RWPE2 (cell line): ENCODE measurements at places on chromosomes 16 and 17.

DNA sequence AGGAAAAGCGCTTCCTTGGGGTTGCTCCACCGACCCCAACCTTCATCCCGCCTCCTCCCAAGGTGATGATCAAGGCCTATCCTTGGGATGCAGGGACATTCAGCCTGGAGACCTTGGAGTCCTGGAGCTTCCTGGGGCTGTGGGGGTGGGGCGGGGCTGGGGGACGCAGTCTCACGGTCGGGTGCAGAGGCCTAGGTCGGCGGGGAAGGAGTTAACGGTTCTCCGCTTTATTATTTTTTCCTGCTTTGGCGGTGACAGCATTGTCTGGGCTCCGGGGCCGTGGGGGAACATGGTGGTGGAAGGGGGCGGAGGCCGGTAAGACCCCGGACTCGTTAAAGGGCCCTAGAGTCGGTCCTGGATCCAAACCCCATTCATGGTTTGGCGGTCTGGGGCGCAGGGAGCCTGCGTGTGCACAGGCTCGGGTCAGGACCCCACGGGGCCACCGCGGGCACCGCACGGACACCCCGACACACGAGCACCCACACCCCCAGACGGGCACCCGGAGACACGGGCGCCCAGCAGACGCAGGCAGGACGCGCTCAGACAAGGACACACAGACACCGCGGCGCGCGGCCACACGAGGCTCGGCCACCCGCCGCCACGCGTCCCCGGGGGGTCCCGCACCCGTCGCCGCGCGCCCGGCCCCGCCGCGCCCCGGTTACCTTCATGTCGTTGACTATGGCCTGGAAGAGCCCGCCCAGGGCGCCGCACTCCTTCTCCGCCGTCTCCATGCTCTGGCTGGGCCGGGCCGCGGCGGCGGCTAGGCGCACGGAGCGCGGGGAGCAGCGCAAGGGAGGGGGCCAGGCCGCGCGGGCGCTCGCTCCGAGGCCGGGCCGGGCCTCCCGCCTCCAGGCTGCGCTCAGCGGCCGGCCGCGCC lies 554 bp downstream of the MTSS2 start:
- no peak for DNase-seq
- no peaks in the 10 kb centered on the region for H3K27me3 ChIP-seq
- H3K4me1 ChIP-seq: peaks cover 56% of the 10 kb centered on the region
- H3K27ac ChIP-seq: peak overlapping the region; percentile 92

DNA sequence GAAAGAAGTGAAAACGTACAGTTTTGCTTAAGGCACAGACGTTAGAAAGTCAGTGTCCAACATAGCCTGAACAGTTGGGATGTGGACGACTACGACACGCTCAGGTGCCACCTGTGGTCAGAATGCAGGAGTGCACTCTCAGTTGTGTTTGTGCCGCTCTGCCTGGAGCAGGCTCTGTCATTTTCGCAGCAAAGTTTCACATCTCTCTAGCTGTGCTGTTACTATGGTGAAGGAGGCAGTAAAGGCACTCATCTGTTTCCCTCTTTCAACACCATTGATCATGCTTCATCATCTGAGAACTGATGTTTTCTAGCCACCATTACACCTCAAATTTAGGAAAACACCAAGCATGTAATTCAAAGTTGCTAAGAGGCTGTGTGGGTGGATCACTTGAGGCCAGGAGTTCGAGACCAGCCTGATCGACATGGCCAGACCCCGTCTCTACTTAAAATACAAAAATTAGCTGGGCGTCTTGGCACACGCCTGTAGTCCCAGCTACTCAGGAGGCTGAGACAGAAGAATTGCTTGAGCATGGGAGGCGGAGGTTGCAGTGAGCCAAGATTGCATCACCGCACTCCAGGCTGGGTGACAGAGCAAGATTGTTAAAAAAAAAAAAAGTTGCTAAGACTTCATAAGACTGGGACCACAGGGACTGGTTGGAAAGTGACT lies 44.9 kb upstream of the DNAJA2 start:
- no peaks in the 10 kb centered on the region for H3K27me3 ChIP-seq
- no peak for DNase-seq
- H3K4me3 ChIP-seq: no peak overlapping the region
- no peaks in the 10 kb centered on the region for H3K36me3 ChIP-seq
- H3K4me1 ChIP-seq: no peaks in the 10 kb centered on the region
- H3K27ac ChIP-seq: no peak overlapping the region

DNA sequence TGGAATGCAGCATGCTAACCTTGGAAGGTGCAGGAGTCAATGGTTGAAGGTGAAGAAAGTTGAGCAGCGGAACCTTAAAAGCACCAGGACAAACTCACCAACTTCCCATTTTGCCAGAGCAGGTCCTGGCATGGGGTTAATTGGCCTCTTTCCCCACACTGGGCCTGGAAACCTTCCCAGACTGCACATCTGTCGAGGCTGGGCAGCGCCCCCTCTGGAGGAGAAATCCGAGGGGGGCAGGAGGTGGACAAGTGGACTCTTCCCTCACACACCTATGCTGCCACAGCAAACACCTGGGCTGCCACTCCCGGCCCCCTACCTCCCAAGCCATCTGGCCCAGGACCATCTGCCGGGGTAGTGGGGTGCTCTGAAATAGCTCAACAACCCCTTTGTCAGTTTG lies 232.4 kb downstream of the CBLN1 start:
- H3K27me3 ChIP-seq: no peaks in the 10 kb centered on the region
- DNase-seq: no peak
- H3K36me3 ChIP-seq: no peaks in the 10 kb centered on the region
- no peak overlapping the region for H3K27ac ChIP-seq
- no peaks in the 10 kb centered on the region for H3K4me1 ChIP-seq
- H3K4me3 ChIP-seq: no peak overlapping the region

DNA sequence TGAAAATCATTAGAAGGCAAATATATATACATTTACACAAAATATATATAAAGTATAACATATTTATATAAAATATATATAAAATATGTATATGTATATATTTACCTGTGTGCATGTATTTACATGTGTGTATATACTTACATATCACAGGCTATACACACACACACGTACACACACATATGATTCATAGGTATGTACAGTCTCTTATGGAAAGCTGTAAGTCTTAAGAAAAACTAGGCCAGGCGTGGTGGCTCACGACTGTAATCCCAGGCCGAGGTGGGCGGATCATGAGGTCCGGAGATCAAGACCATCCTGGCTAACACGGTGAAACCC lies 14.7 kb downstream of the TOM1L2 start:
- no peak for DNase-seq
- peak overlapping the region; percentile 99 for H3K27ac ChIP-seq
- H3K4me3 ChIP-seq: no peak overlapping the region
- H3K27me3 ChIP-seq: no peaks in the 10 kb centered on the region
- H3K36me3 ChIP-seq: peaks cover 7% of the 10 kb centered on the region; the same call in 1 of the 2 replicates
- H3K4me1 ChIP-seq: peaks cover 24% of the 10 kb centered on the region

GRCh38 chr17:76491271-76492122 lies 9.7 kb downstream of the RHBDF2 start:
- H3K27me3 ChIP-seq: no peaks in the 10 kb centered on the region
- no peak overlapping the region for H3K4me3 ChIP-seq
- H3K36me3 ChIP-seq: no peaks in the 10 kb centered on the region
- peaks cover 17% of the 10 kb centered on the region for H3K4me1 ChIP-seq

DNA sequence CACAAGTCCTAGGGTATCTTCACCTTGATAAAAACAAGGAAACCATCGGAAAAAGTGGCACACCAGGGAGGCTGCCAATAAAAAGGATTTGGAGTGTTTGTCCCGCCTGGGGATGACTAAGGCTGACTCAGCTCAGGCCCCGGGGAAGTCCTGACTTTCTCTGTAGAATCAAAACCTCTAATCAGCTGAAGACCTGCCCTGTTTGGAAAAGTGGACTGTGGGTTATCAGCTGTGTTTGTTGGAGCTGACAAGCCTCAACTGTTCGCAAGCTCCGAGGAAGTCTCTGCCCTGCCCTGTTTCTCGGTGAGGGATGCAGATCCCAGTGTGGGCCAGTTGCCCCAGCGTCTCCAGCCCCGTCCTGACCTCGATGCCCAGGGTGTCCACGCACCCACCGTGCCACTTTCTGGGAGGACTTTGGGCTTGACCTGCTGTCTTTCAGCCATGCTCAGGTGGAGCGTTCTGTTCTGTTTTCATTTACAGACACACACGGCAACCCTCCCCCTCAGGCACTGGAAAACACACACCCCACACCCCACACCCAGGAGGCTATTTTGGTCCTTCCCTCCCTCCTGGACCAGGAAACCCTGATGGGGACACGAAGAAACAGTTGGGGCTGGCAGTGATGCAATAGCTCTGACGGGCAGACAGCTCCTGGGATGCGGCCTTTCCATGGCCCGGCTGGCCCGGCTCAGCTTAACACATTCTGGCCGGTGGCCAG lies 27.6 kb upstream of the PITPNA start:
- no peak for DNase-seq
- H3K36me3 ChIP-seq: peaks cover 2% of the 10 kb centered on the region
- H3K27ac ChIP-seq: peak overlapping the region; percentile 16
- H3K4me1 ChIP-seq: peaks cover 13% of the 10 kb centered on the region

DNA sequence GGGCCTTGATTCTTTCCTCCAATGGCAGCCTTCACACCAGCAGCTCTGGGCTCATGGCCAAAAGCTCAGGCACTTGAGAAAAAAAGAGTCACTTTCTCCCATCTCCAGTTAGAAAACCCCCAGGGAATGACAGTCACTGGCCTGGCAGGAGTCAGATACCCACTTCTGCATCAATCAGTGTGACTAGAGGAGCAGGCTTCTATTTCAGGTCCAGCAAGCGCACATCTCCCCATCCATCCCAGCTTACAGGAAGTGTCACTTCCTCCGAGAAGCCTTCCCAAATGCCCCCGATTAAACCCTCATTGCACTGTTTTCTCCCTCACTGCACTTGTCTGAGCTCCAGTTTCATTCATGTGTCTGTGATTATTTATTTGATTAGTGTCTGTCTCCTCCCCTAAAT lies 30.4 kb upstream of the CCL1 start:
- no peak overlapping the region for H3K4me3 ChIP-seq
- H3K4me1 ChIP-seq: no peaks in the 10 kb centered on the region
- H3K27ac ChIP-seq: no peak overlapping the region

- H3K27ac ChIP-seq: no peak overlapping the region
- H3K27me3 ChIP-seq: no peaks in the 10 kb centered on the region
- H3K36me3 ChIP-seq: no peaks in the 10 kb centered on the region
- no peaks in the 10 kb centered on the region for H3K4me1 ChIP-seq
Observed at GRCh38 chr16:47247690-47248089, 103.9 kb upstream of the NETO2 start.

DNA sequence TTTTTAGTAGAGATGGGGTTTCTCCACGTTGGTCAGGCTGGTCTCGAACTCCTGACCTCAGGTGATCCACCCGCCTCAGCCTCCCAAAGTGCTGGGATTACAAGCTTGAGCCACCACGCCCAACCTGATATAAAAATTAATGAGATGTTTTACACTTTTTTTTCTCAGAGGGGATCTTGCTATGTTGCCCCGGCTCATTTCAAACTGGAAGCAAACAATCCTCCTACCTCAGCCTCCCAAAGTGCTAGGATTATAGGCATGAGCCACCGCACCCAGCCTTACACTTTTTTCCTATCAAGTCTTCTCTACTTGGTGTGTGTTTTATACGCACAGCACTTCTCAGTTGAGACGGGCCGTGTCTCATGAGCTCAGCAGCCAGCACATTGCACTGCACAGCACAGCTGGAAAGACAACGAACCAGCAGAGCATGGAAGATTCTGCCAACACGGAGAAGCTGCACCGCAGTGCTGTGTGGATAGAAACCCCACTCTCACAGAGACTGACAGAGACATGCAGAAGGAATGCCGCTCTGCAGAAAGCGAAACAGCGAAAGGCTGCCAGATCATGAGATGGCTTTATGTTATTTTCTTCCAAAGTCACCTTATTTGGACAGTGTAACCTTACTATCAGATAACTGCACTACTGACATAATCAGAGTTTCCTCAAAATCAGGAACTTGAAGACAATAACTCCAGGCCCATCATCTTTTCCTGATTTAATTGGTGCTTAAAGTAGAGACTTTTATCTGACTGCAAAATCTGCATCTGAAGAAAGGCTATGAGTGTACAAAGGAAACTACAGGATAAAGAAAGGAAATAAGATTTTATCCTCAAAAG lies 6.5 kb upstream of the QRICH2 start:
- no peak for DNase-seq
- H3K4me3 ChIP-seq: no peak overlapping the region
- peaks cover 55% of the 10 kb centered on the region for H3K36me3 ChIP-seq
- no peaks in the 10 kb centered on the region for H3K27me3 ChIP-seq
- H3K27ac ChIP-seq: no peak overlapping the region

DNA sequence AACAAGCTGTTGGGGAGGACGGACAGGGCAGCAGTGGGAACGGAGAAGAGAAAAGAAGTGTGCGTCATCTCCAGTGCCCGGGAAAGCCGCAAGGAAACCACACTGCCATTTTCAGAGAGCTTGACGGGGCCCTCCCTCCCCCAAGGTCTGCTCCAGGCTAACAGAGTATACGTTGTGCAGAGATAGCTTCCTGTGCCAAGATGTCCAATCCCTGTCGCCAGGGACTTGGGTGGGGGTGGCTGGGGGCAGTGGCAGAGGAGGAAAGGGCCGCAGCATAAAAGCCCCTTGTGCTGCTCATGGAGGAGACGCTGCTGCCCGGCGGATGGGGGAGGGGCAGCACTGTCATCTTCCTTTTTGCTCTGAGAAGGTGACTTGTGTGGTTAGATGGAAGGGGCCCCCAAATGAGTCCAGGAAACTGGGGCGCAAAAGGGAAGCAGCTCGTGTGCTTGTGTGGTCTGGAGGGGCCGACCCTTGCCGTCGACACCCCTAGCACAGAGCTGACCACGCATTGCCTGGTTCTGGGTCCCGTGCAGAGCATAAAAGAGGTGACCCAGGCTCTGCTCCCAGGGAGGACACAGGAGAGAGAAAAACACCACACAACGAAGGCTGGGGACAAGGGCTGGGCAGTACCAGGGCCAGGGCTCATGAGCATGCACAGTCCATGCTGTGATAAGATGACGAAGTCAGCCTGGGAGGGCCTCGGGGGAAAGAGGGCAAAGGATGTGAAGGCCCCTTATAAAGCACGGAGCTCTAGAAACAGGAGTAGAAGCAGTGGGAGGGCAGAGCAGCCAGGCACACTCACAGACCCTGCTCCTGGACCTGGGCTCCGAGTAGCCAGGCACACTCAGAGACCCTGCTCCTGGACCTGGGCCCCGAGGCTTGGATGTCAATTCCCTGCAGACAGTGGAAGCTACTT lies 372.7 kb downstream of the SLC39A11 start:
- no peaks in the 10 kb centered on the region for H3K27me3 ChIP-seq
- peaks cover 32% of the 10 kb centered on the region for H3K4me1 ChIP-seq
- H3K27ac ChIP-seq: no peak overlapping the region
- no peaks in the 10 kb centered on the region for H3K36me3 ChIP-seq
- no peak overlapping the region for H3K4me3 ChIP-seq
- no peak for DNase-seq

- no peaks in the 10 kb centered on the region for H3K36me3 ChIP-seq
- peaks cover 3% of the 10 kb centered on the region for H3K27me3 ChIP-seq
- H3K4me1 ChIP-seq: no peaks in the 10 kb centered on the region
- no peak overlapping the region for H3K27ac ChIP-seq
Observed at GRCh38 chr17:74901353-74902135, 8.1 kb upstream of the FADS6 start.

GRCh38 chr16:57411362-57411976 lies 6.9 kb downstream of the CCL17 start:
- no peak overlapping the region for H3K4me3 ChIP-seq
- no peaks in the 10 kb centered on the region for H3K27me3 ChIP-seq
- H3K27ac ChIP-seq: no peak overlapping the region
- no peak for DNase-seq
- peaks cover 4% of the 10 kb centered on the region for H3K4me1 ChIP-seq
- no peaks in the 10 kb centered on the region for H3K36me3 ChIP-seq

GRCh38 chr17:65418622-65419021 lies 142.8 kb downstream of the AXIN2 start:
- no peaks in the 10 kb centered on the region for H3K36me3 ChIP-seq
- DNase-seq: no peak
- no peaks in the 10 kb centered on the region for H3K4me1 ChIP-seq
- no peak overlapping the region for H3K4me3 ChIP-seq

GRCh38 chr17:39653662-39654331 lies 11.4 kb upstream of the TCAP start:
- DNase-seq: no peak
- no peak overlapping the region for H3K4me3 ChIP-seq
- H3K4me1 ChIP-seq: no peaks in the 10 kb centered on the region
- H3K27ac ChIP-seq: no peak overlapping the region
- no peaks in the 10 kb centered on the region for H3K27me3 ChIP-seq
